ENCODE measurements at places on chromosomes 2 and 18. TPM values are rescaled to one million over a fixed set of nuclear protein-coding genes. Genes with fewer than 3 reads are reported as not detected.

The MOCOS gene
- total RNA-seq: 3.0 TPM

The TRIB2 gene
- total RNA-seq: 43.2 TPM

The NOL4 gene
- 1.1 TPM for total RNA-seq

The RAD51AP2 gene
- total RNA-seq: not detected

DNA sequence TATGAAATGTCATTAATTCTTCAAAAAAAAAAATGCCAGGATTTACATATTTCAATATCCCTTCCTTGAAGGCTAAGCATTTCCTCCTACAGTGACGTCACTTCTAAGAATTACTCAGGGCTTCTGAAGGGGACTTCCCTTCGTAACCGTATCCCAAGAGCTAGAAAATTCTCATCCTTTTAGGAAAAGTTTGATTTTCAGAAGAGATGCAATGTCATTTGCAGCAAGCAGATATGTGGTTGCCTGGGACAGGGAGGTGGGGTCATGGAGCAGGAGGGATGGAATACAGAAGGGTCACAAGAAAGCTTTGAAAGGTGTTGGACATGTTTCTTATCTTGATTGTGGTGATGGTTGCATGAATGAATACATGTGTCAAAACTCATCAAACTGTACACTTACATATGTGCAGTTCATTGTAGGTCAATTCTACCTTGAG lies 97.0 kb upstream of the ATL2 start:
- H3K4me1 ChIP-seq: no peaks in the 10 kb centered on the region
- H3K36me3 ChIP-seq: no peaks in the 10 kb centered on the region
- H3K4me3 ChIP-seq: no peak overlapping the region
- DNase-seq: no peak

- no peak for DNase-seq
- no peak overlapping the region for H3K27ac ChIP-seq
- H3K4me3 ChIP-seq: no peak overlapping the region
- H3K36me3 ChIP-seq: no peaks in the 10 kb centered on the region
- no peaks in the 10 kb centered on the region for H3K4me1 ChIP-seq
- H3K27me3 ChIP-seq: no peaks in the 10 kb centered on the region
These were observed 56.6 kb downstream of the BMPR2 start for GRCh38 chr2:202432776-202433175.

- H3K4me1 ChIP-seq: no peaks in the 10 kb centered on the region
- H3K4me3 ChIP-seq: no peak overlapping the region
- no peak for DNase-seq
- H3K36me3 ChIP-seq: no peaks in the 10 kb centered on the region
- no peak overlapping the region for H3K27ac ChIP-seq
- no peaks in the 10 kb centered on the region for H3K27me3 ChIP-seq
These were observed 22.3 kb downstream of the IL1B start for GRCh38 chr2:112814278-112814677.

DNA sequence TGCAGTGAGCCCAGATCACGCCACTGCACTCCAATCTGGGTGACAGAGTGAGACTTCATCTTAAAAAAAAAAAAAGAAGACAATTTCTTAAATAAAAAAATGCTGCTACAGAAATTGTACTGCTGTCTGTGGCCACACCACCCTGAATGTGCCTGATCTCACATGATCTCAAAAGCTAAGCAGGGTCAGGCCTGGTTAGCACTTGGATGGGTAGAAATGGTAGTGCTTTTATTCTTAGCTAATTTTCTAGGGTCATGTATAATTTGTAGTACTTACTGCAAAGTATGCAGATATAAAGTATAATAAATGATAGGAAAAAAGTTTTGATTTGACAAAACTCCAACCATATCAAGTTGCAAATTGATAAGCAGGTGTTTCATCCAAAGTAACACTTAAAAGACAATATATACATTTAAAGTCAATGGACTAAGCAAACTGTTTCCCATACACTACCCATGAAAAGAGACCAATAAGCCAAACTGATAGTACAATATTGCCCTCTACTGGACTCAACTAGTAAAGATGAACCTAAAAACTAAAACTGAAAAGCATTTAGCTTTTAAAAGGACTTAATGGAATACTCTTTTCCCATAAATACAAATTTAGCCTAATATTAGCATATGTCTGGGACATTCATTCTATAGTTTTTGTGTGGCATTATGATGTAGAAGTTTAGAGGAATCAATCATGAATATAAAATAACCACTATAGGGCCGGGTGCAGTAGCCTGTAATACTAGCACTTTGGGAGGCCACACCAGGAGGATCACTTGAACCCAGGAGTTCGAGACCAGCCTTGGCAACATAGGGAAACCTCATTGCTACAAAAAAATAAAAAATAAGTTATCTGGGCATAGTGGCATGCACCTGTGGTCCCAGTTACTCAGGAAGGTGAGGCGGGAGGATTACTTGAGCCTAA lies 18.6 kb upstream of the PEX13 start:
- H3K27me3 ChIP-seq: no peaks in the 10 kb centered on the region
- no peaks in the 10 kb centered on the region for H3K4me1 ChIP-seq
- H3K4me3 ChIP-seq: no peak overlapping the region

GRCh38 chr2:186827862-186828492 lies 21.0 kb downstream of the ZSWIM2 start:
- no peaks in the 10 kb centered on the region for H3K36me3 ChIP-seq
- no peaks in the 10 kb centered on the region for H3K27me3 ChIP-seq
- no peak for DNase-seq
- H3K27ac ChIP-seq: no peak overlapping the region
- no peak overlapping the region for H3K4me3 ChIP-seq

The ESPNL gene
- 0.85 TPM for total RNA-seq
